HTR-8/SVneo (cell line): ENCODE measurements at places on chromosomes 2 and 18.

GRCh38 chr2:72347081-72347480 lies 199.4 kb upstream of the CYP26B1 start:
- DNase-seq: no peak

- DNase-seq: no peak
These were observed 8.2 kb downstream of the DPP4 start for GRCh38 chr2:162065767-162066166.

DNA sequence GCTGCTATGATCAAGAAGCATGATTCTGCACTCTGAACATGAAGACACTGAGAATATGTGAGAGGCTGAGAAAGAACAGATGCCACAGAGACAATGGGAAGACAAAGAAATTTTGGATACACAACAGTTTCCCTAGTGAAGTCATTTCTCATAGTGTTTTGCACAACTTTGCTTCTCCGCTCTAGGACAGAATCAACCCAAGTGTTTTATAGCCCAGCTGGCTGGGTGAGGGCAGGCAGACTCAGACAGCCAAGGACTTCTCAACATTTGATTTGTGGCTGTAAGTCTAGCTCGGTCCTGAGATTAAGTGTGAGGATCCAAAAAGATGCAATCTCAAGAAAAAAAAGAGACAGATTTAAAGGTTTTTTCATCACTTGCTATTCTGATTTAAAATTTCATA lies 536.5 kb upstream of the CRIM1 start:
- DNase-seq: no peak

DNA sequence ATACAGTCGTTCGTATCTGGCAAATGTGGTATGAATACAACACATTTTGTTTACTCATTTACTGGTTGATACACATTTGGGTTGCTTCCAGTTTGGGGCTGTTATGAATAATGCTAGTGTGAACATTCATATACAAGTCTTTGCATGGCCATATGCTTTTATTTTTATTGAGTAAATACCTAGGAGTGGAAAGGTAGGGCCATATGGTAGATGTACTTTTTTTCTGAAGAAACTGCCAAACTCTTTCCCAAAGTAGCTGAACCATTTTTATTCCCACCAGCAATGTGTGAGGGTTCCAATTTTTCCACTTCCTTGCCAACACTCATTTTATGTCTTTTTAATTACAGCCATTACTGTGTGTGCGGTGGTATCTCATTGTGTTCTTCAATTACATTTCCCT lies 496.2 kb upstream of the NRXN1 start:
- DNase-seq: no peak

- no peak for DNase-seq
These were observed 1011.8 kb upstream of the CDH2 start for GRCh38 chr18:29188760-29189159.

GRCh38 chr2:16520891-16521290 lies 144.7 kb downstream of the CYRIA start:
- no peak for DNase-seq

GRCh38 chr2:46375566-46376125 lies 78.4 kb downstream of the EPAS1 start:
- no peak for DNase-seq

GRCh38 chr2:180411661-180412060 lies 404.6 kb upstream of the CWC22 start:
- DNase-seq: no peak

- DNase-seq: peak; percentile 74
These were observed 569 bp downstream of the BABAM2 start for GRCh38 chr2:27890924-27891672.

- no peak for DNase-seq
These were observed 54.2 kb downstream of the GBX2 start for GRCh38 chr2:236113948-236114347.

DNA sequence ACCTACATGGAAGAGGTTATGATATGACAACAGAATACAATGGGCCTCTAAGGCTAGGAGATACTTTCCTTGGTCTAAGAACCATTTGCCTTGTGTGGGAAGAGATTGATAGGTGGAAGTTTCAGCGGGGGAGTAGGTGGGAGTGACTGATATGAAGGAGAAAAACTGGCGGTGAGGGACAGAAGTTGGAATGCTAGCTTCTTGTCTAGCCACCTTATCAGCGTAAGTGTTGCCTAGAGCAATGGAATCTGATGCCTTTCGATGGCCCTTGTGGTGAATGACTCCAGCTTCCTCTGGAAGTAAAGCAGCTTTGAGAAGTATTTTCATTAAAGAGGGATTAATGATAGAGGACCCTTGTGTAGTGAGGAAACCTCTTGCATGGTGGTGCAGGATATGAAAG lies 121.3 kb upstream of the GULP1 start:
- DNase-seq: no peak

GRCh38 chr2:127624320-127624755 lies 21.6 kb upstream of the GPR17 start:
- DNase-seq: no peak

- no peak for DNase-seq
These were observed 29.1 kb downstream of the DRC1 start for GRCh38 chr2:26430826-26431225.

- DNase-seq: no peak
These were observed 48.2 kb upstream of the KCNG2 start for GRCh38 chr18:79749251-79750191.
